SJCRH30 (cell line): ENCODE measurements at places on chromosomes 1 and 21. TPM values are rescaled to one million over a fixed set of nuclear protein-coding genes. Genes with fewer than 3 reads are reported as not detected.

- no peak for DNase-seq
These were observed 98.3 kb upstream of the ARHGEF16 start for GRCh38 chr1:3355894-3356826.

DNA sequence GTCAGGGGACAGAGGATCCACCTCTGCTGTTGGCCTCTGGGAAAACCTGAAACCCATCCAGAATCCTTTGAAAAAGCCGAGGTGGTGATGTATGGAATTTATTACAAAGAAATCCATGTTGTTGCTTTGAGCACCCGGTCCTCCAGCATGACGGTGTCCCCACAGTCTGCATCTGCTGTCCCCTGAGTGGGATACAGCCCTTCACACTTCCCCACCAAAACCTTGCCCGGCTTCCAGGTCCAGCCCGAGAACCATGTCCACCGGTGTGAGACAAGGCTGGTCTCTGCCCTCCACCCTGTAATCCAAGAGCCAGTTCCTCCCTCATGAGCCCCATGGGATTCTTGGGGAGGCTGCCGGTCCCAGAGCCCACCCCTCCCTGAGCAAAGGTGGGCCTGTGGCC lies 70.5 kb downstream of the STUM start:
- DNase-seq = no peak

DNA sequence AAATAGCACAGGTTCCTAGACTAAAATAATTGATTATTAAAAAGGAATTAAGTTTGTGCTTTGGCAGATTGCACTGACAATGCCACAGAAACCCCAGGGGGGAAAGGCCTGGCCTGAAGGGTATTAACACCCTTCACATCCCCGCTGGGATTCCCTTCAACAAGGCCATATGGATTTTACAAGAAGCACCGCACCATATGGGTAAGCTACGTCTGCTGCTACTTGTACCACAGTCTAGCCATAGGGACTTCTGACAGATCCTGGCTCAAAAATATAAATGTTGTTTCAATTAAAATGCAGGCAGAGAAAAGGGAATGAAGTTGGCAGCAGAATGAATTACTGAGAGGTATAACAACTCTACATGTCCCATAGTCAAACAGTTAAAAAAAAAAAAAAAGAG lies 101.0 kb downstream of the DENND1B start:
- no peak for DNase-seq

- no peak for DNase-seq
These were observed 370.7 kb upstream of the C1orf174 start for GRCh38 chr1:4270651-4271337.

MPL gene
- total RNA-seq = not detected in 2 replicates

GRCh38 chr21:42148097-42148496 lies 70.8 kb upstream of the ABCG1 start:
- DNase-seq = no peak

GRCh38 chr1:7379441-7379971 lies 391.6 kb upstream of the VAMP3 start:
- peak; percentile 70 for DNase-seq
